Activated CD4-positive, alpha-beta T cell treated with anti-CD3 and anti-CD28 coated beads for 36 hours (primary cell): ENCODE measurements at places on chromosomes 5 and 9. TPM values are rescaled to one million over a fixed set of nuclear protein-coding genes. Genes with fewer than 3 reads are reported as not detected.

DNA sequence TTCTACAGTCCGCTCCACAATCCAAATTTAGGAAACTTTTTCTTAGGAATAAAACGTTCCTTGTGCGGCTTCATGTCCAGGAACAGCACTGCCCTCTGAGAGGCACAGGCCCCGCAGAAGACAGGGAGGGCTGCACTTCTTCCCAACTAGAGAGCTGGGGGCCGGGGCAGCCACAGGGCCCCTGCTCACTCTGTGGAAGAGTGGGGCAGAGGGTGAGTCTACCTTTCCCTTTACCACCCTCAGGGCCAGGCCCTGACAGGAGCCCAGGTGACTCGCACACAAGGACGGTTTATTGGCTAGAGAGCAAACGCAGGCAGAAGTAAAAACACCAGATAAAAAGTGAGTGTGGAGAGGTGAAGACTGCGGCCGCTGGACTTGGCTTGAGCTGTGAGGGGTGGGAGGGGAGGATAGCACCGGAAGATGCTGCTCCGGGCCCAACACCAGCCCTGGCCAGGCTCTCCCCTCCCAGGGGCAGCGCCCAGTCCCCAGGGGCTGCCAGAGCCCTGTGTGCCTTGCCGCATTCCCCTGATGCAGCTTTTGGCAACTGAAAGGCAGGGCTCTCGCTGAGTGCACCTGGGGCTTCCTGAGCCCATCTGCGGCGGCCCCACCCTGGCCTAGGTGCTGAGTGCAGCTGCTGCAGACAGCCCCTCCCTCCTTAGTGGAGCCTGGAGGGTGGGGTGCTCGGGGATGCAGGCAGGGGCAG lies 20.2 kb downstream of the SH3GLB2 start:
- DNase-seq: no peak
- no peaks in the 10 kb centered on the region for H3K27me3 ChIP-seq
- no peak overlapping the region for H3K4me3 ChIP-seq

- no peak for DNase-seq
- no peaks in the 10 kb centered on the region for H3K36me3 ChIP-seq
- H3K4me3 ChIP-seq: no peak overlapping the region
- no peak overlapping the region for H3K27ac ChIP-seq
Observed at GRCh38 chr5:138651058-138651766, 76.0 kb upstream of the HSPA9 start.

DNA sequence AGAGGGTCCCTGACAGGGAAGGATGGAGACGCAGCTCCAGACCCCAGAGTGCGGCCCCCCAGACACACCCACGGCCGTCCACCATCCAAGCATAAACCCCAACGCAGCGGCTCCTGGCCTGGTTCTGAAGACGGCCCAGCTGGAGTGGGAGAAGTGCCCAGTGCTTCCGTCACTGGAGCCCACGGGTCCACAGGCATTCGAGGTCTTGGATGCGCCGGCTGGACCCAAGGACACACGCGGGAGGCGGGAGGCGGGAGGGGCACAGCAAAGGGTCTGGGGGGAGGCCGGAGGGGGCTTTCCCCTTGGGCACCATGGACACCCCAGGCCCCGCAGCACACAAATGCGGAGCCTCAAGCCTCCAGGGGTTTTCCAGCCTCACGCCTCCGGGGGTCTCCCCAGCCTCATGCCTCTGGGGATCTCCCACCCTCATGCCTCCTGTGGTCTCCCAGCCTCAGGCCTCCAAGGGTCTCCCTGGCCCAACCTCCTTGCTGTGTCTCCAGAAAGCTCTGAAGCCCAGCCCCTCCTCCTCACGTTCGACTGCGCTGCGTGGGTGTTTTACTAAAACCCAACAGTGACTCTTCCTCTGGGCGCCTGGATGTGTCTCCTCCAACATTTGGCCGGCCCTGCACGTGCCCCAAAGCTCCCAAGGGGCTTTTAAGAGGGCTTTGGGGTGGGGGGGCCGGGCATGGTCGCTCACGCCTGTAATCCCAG lies 15.2 kb downstream of the EXD3 start:
- H3K27me3 ChIP-seq: no peaks in the 10 kb centered on the region
- H3K36me3 ChIP-seq: no peaks in the 10 kb centered on the region
- H3K27ac ChIP-seq: no peak overlapping the region
- DNase-seq: no peak

- no peaks in the 10 kb centered on the region for H3K36me3 ChIP-seq
- no peaks in the 10 kb centered on the region for H3K4me1 ChIP-seq
- no peak overlapping the region for H3K4me3 ChIP-seq
- H3K27me3 ChIP-seq: peaks cover 3% of the 10 kb centered on the region
- H3K27ac ChIP-seq: no peak overlapping the region
Observed at GRCh38 chr9:31848505-31849285, 535.7 kb upstream of the ACO1 start.

The FBXL7 gene
- total RNA-seq: not detected
